ENCODE measurements at places on chromosomes 5 and 9. TPM values are rescaled to one million over a fixed set of nuclear protein-coding genes. Genes with fewer than 3 reads are reported as not detected.

Gene FOXD4L4
- total RNA-seq, result 0.10 TPM

Gene AGXT2
- not detected for total RNA-seq

Gene C6
- total RNA-seq, result 0.13 TPM

Gene SHROOM1
- 13.5 TPM for total RNA-seq

Gene CSNK1A1
- 287 TPM for total RNA-seq

Gene NNT
- total RNA-seq, result 78.7 TPM

Gene CLIC3
- 6.2 TPM for total RNA-seq

Gene SPATA31D4
- not detected for total RNA-seq

Gene PRDM9
- total RNA-seq, result not detected

Gene PITX1
- 41.5 TPM for total RNA-seq

Gene CCDC192
- not detected for total RNA-seq

Gene SOHLH1
- not detected for total RNA-seq

Gene GPR150
- total RNA-seq, result 0.54 TPM

Gene CCDC183
- total RNA-seq, result 0.62 TPM

Gene PCA3
- not detected for total RNA-seq

Gene ZNG1A
- 16.6 TPM for total RNA-seq

Gene SLC34A1
- total RNA-seq, result not detected

Gene C5orf46
- total RNA-seq, result not detected

Data from Panc1 (cell line).